Effector memory CD8-positive, alpha-beta T cell (primary cell): ENCODE measurements at places on chromosomes 12 and 14.

DNA sequence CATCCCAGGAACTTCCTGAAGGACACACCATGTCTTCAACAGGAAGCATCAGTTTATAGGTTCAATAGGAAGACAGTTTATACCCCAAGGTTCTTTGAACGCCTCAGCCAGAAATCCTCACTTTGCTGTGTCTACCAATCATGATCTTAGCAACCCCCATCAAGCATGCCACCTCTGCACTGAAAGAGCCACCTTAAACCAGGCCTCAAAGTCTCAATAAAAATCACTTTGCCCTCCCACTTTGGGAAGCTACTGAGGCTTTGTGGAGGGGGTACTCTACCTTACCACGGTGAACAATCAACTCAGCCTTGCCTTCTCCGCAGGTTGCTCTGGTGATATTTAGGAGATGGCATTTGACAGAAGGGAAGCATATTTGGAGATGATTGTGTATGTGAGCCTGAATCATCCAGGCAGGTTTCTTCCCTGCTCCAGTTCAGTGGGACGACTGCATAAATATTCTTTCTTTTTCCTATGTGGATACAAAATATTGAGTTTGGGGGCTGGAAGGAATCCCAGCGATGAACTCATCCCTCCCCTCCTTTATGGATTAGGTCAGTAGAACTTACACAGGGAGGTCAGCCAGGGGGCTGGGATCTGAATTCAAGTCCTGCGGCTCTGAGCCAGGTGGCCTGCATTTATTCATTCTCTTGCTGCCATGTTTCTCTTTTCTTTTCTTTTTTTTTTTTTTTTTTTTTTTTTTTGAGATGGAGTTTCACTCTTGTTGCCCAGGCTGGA, 42.8 kb upstream of the VASH1 start:
- no peaks in the 10 kb centered on the region for H3K36me3 ChIP-seq
- H3K27ac ChIP-seq, result no peak overlapping the region
- DNase-seq, result no peak

- DNase-seq, result no peak
- no peaks in the 10 kb centered on the region for H3K27me3 ChIP-seq
- H3K4me1 ChIP-seq, result no peaks in the 10 kb centered on the region
- no peaks in the 10 kb centered on the region for H3K36me3 ChIP-seq
Observed at GRCh38 chr14:46057799-46058198, 593.8 kb downstream of the RPL10L start.

DNA sequence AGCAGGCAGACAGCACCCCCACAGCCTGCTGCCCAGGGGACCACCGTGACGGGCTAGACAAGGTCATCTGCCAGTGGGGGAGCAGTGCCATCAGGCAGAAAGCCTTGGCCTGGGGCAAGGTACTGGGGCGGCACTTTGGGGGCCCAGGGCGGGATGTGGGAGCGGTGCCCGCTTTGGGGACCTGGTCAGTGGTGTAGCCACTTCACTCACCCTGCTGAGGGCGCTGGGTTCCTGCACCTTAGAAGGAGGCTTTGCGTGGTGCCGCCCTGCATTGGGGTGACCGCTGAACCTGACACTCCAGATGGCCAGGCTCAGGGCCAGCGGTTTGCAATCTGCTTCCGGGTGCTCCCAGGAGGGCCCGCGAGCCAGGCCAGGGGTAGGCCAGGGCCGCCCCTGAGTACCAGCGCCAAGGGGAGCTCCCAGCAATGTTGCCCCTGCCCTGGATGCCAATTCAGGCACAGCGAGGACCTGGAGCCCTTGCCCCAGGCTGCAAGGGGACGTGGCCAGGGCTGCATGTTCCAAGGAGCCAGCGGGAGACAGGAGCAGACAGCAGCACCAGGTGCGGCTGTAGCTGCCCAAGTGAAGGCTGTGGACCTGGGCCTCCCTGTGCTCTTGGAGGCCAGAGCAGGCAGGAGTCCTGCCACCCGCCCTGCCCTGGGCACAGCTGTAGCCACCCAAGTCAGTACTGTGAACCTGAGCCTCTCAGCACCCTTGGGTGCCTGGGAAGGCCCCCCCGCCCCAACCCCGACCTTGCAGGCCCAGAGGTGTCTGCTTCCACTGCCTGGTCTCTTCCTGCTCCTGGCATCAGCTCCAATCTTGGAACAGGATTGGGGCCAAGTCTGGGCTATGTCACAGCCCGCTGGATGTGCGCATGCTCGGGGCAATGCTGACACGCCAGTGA, 550.7 kb downstream of the SLC6A15 start:
- no peaks in the 10 kb centered on the region for H3K27me3 ChIP-seq
- no peak overlapping the region for H3K4me3 ChIP-seq
- no peak overlapping the region for H3K27ac ChIP-seq
- no peaks in the 10 kb centered on the region for H3K36me3 ChIP-seq
- no peak for DNase-seq
- no peaks in the 10 kb centered on the region for H3K4me1 ChIP-seq

GRCh38 chr12:104953323-104953722, 4.8 kb downstream of the SLC41A2 start:
- H3K4me1 ChIP-seq, result peaks cover 6% of the 10 kb centered on the region
- no peak overlapping the region for H3K4me3 ChIP-seq
- H3K36me3 ChIP-seq, result peaks cover 5% of the 10 kb centered on the region
- H3K27me3 ChIP-seq, result no peaks in the 10 kb centered on the region
